Astrocyte of the spinal cord (primary cell): ENCODE measurements at places on chromosomes 1 and 21.

GRCh38 chr21:36027347-36027746 lies 33.0 kb downstream of the SETD4 start:
- DNase-seq: no peak

DNA sequence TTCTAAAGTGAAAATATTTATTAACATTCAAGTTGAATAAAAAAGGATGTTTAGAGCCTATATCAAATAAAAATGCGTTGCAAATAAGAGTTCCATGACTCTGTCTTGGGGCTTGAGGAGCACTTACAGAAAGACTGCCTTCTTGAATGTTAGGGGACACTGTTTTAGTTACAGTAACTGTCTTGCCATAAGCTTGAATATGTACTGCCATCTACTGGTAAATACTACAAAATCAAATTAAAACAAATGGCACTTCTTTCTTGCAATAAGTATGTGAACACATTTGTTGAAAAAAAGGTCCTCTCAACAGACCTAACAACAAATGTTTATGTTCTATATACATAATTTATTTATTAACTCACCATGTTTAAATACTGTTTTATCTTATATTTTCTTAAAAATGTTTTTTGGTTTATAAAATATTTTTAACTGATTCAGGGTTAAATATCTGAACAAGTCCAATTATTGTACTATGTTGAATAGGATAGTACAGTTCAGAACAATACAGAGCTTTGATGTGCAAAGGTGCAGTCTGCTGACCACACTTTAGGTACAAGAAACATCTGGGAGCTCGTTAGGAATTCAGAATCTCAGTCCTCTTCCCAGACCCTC lies 199.5 kb downstream of the LRRIQ3 start:
- DNase-seq: peak; percentile 48

DNA sequence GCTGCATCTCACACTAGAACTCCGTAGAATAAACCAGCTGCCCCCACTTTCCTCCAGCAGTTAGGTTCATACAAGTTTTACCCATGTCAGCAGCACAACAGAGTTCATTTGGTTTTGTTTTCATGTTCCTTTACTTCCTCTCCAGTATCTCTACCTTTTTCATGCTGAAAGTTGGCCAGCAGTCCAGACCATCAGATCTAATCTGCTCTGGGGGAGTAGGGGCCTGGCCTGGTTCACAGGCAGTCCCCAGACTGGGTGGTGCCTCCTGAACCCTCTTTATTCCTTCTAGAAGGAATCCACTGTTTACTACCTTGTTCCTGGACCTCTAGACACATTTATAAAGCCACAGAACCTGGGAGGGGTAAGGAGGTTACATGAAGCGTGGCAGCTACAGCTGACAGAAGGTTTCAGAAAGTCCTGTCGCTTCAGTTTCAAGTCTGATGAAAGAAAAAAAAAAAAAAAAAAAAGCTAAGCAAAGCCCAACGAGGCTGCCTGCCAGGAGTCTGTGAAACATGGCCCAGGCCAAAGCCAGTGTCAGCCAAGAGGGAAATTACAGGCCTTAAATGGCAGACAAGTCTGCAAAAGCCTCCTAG lies 184.6 kb upstream of the JUN start:
- DNase-seq: peak; percentile 55

- DNase-seq: peak; percentile 89
Measured at GRCh38 chr1:25338188-25338981, at the start of gene TMEM50A. TSS of gene TMEM50A (plus strand) at chr1:25338334. CDS start at chr1:25340487, 2,153 bp downstream.

DNA sequence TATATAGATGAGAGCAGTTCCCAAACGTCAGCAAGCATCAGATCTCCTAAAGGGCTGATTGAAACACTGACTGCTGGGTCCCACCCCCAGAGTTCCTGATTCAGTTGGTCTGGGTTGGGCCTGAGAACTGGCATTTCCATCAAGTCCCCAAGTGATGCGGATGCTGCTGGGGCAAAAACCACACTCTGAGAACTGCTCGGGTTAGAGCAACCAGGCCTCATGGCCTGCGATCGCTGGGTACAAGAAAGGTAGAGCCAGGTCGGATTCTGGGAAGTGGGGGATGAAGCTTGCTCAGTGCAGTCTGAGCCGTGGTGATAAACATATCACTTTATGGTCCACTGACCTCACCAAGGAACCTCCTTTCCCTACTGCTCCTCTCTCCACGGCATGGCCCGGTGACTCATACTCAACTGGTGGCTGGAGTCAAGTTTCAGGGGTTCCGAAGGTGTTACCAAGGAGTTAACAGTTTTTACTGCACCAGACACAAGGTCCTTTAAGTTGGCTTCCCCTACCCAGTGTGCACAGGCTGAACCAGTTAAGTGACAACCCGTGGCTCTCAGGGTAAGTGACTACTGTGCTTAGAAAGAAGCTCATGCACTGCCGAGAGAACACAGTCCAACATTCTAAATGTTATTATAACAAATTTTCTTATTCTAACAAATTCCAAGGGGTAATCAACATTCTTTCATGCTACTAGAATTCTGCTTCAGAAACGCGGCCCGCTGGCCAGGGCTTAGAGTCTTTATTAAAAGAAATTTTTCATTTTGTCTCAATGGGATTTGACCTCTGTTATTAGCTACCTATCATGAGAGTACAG lies 153.5 kb downstream of the TGFBR3 start:
- DNase-seq: peak; percentile 85

DNA sequence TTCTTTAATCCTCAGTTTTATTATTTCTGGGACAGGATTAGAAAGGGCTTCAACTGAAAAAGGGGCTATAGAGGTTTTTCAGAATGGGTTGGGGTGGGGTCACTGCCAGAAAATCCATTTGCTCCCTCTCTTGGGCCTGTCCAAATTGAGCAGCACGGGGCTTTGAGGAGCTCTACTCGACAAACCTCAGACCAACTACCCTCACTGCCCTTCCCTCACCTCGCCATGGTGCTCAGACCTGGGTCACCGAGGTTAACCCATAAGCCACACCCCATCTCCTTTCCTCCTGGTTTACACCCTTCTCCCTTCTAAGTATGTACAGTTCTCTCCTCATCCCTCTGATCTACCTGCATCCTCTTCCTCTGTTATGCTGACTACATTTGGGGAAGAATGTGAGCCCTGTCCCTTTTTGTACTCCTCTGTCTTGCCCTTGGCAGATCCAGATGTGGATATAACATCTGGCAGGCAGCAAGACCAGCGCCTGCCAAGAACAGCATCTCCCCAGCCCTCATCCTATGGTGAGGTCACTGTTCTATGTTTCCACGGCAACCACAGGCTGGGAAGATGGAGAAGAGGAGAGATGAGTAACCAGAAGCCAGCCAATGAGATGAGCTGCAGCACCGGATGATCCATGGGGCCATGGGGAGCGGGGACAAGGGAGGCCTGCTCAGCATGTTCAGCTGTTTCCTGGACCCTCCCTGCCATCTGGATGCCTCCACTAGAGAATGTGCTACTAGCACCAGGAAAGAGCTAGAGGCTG lies 3.7 kb upstream of the FABP3 start:
- DNase-seq: peak; percentile 95

DNA sequence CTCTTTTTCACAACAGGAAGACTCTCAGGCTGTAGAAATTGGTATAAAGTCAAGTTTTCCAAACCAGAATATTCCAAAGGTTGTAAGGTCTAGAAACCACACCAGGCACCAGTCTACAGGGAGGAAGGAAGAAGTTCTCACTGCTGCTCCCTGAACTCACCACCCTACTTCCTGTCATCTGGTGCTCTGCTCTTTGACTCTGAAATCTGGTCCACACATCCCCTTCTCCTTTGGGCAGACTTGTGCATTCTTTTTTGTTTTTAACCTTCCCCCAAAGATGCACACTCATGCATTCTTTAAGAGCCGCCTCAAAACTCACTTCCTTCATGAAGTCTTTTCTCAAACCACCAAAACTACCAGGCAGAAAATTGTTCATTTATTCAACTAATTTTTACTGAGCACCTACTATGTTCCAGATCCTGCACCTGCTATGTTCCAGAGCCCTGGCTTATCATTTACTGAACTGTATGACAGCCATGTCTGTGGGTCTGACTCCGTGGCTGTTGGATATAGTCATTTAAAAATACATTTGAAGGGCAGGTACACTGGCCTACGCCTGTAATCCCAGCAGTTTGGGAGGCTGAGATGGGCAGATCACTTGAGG lies 30.1 kb upstream of the EPS15 start:
- DNase-seq: no peak

DNA sequence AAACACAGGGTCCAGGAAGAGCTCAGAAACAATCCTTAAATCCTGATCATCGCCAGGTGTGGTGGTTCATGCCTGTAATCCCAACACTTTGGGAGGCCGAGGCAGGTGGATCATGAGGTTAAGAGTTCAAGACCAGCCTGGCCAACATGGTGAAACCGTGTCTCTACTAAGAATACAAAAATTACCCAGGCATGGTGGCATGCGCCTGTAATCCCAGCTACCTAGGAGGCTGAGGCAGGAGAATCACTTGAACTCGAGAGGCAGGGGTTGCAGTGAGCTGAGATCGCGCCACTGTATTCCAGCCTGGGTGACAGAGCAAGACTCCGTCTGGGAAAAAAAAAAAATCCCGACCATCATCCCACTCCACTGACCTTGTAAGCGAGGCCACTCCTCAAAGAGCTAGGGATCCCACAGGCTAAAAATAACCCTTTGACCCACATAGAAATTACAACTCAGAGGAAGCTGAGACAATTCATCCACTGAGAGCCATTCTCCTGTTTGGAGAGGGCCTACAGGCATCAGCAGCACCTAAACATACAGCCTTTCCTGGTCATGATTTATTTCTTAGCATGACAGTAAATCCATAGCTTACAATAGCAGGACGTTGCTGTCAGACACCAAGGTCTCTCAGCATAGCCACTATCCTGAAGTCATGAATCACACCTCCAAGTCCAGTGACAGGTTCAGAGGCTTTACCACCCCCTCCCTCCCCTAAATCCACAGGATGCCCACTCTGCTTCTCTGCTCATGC lies 66.7 kb downstream of the TGFBR3 start:
- DNase-seq: no peak

GRCh38 chr1:74485622-74486021 lies 26.8 kb downstream of the LRRC53 start:
- DNase-seq: no peak

DNA sequence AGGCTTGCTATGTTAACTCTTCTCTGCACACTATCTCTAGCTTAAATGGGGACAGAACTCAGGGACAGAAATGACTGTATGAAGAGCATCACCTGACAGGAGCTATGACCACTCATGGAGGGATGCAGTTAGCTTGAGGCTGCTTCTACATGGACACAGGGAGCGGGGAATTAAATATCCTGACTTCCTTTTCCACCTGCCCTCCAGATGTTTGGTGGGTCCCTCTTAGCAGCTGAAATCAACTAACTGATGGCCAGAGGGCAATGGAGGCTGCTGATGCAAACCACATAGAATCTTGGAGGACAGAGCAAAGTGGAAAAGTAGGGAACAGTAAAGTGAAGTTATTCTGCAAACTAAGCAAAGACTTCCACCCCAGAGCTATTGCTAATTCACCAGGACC lies 214.1 kb downstream of the USH2A start:
- no peak for DNase-seq

DNA sequence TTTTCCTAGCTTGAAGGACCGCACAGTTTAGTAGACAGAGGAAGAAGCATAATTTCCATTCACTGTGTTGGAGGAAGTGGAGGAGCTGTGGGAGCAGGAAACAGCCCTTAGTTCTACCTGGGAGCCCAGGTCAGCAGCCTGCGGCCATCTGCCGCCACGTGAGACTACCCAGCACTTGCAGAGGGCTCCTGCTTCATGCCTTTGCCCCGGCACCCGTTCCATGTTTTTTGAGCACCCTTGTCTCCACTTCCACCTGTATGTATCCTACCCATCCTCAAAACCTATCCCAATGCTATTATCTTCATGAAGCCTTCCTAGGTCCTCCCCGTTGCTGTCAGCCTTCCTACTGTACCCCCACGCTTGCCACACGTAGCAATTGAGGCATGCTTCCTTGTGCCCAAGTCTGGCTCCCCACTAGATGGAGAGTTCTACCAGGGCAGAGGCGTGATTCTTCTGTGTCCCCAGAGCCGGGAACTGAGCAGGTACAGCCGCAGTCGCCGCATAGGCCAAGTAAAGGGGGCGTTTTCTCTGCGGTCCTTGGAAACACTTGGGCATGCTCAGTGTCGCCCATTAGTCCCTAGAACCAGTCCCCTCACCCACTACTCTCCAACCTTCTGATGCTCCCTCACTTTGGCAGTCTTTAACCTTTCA lies 1.9 kb downstream of the SLC6A9 start:
- DNase-seq: no peak
